ENCODE measurements at places on chromosomes 2 and 18.

GRCh38 chr2:201280191-201281040 is 20.1 kb downstream of the CASP8 start:
- no peak for DNase-seq

DNA sequence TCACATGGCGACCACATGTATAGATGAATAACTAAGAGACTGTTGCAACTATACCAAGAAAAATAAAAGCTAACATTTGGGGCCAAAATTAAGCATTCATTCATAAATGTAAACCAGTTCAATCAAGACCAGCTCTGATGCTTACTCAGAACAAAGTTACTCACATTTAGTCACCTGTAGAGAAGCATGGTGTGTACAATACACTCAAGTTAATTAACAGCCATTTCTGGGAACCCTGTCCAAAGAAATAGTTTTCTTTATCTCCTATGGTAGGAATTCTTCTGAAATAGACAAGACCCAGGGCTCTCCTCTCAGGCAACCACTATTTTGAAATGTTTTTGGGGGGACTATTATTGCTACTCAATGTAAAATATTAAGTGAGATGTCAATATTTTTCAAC is 1.6 kb downstream of the SCN3A start:
- no peak for DNase-seq

DNA sequence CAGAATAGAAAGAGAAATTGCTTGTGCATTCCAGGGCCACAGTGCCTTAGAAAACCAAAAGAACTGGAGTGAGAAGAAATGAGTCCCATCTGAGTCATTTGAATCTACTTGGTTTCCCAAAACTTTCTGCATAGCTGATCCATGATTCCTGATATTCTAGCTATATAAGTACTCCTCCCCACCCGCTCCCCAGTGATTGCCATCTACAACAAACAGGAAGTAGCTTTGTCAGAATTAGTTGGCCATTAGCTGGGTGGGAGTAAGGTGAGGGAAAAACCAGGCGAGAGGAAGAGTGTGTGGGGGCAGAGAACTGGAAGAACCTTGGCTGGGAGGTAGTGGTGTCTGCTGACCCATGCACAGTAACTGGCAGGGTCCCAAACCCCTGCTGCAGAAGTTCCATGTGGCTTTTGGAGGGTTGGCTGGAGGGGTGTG is 122.1 kb downstream of the ACAA2 start:
- no peak for DNase-seq

DNA sequence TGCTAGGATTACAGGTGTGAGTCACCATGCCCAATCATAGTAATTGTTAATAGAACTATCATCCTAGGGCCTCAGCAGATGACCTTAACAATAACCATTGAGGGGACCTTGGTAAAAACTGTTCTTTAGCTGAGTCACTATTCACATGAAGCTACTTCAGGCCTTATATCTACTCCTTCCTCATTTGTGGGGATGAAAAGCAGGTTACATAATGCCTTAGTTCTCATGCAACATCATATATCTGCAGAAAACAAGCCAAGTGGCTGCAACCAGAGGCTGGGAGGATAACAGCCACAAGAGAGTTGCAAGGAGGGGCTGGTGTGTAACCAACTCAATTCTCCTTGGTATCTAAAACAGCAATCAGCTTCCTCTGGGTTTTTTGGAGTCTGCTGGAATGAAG is 445.4 kb downstream of the NBAS start:
- DNase-seq = peak; percentile 37

- DNase-seq = no peak
Measured at GRCh38 chr18:49185623-49186022, 234.9 kb upstream of the SMAD7 start.

- DNase-seq = peak; percentile 19
Measured at GRCh38 chr2:230162981-230163380, 56.8 kb downstream of the SP110 start.

- DNase-seq = no peak
Measured at GRCh38 chr2:145273840-145274239, 753.9 kb upstream of the ZEB2 start.

GRCh38 chr2:191401287-191401686 is 156.1 kb downstream of the MYO1B start:
- DNase-seq = no peak

DNA sequence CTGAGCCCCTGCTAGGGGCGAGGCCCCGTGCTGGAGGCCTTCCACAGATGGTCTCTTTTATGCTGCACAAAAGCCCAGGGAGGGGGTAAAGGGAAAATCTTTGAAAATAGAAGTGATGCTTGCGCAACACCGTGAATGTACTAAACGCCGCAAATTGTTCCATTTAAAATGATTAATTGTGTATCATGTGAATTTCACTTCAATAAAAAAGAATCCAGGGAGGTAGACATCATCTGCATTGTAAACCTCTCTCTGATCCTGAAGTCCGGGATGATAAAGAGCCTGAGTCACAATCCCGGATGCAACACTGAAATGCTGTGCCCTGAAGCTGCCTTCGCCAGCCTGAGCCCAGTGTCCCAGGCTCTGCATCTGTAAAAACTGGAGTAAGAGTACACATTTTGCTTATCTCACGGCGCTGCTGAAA is 107.7 kb upstream of the PPP1CB start:
- no peak for DNase-seq

- DNase-seq = no peak
Measured at GRCh38 chr2:50535256-50535655, 496.7 kb downstream of the NRXN1 start.

GRCh38 chr2:39665811-39666490 is at the start of gene TMEM178A:
Gene TMEM178A, plus strand, starts transcription at chr2:39665917. Its CDS starts 58 bp downstream, at chr2:39665975.
- DNase-seq = no peak

DNA sequence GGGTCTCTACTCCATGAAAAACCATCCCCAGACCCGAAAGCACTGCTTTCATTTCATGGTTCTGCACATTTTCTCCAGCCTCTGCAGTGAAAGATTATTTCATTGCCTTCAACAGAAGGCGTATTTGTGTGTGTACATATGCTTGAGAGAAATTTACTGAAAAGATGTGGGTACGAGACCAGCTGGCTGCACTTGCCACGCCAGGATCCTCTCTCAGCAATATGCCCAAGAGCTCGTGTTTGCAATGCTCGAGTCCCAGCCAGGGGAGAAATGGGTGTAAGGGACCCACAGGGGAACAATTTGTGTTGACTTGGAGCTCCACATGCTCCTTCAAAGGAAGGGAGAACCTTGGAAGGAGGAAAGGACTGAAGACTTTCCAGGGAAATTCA is 37.3 kb downstream of the TMEM177 start:
- DNase-seq = no peak

- no peak for DNase-seq
Measured at GRCh38 chr2:216621292-216621691, 11.9 kb upstream of the IGFBP2 start.

- no peak for DNase-seq
Measured at GRCh38 chr2:53445383-53446070, 322.1 kb upstream of the CHAC2 start.

- no peak for DNase-seq
Measured at GRCh38 chr2:172742931-172743540, 7.4 kb downstream of the RAPGEF4 start.

GRCh38 chr2:85266146-85267041 is 61.4 kb downstream of the TGOLN2 start:
- peak; percentile 70 for DNase-seq

DNA sequence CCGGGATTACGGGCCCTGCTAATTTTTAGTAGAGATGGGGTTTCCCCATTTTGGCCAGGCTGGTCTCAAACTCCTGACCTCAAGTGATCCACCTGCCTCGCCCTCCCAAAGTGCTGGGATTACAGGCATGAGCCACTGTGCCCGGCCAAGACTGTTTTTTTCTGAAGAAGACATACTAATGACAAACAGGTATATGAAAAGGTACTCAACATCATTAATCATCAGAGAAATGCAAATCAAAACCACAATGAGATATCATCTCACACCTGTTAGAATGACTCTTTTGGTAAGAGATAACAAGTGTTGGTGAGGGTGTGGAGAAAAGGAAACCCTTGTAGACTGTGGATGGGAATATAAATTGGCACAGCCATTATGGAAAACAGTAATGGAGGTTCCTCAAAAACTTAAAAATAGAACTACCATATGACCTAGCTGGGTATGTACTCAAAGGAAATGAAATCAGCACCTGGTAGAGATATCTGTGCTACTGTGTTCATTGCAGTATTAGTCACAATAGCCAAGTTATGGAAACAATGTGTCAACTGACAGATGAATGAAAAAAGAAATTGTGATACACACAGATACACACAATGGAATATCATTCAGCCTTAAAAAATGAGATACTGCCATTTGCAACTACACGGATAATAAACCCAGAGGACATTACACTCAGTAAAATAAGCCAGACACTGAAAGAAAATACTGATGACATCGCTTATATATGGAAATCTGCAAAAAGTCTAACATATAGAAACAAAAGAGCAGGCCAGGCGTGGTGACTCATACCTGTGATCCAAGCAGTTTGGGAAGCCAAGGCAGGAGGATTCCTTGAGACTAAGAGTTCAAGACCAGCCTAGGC is 20.8 kb downstream of the SOS1 start:
- no peak for DNase-seq

DNA sequence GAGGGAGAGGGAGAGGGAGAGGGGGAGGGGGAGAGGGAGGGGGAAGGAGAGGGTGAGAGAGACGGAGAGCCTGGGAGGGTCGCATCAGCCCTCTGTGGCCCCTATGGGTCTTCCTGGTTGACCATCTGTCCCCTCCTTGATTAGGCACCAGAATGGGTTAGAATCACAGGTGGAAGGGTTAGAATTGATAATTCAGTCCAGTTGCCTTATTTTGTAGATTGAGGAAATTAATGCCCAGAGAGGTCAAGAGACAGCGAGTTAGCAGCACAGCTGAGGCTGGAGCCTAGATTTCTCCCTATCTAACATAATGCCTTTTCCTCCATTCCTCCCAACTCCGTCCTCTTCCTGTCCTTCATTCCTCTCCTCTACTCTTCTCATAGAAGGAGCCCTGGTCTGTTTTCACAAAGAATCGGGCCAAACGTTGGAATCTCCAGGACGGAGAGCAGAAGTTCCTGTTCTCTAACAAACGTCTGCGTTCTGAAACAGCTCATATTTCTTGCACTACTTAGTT is 338 bp upstream of the THUMPD2 start:
- DNase-seq = no peak

DNA sequence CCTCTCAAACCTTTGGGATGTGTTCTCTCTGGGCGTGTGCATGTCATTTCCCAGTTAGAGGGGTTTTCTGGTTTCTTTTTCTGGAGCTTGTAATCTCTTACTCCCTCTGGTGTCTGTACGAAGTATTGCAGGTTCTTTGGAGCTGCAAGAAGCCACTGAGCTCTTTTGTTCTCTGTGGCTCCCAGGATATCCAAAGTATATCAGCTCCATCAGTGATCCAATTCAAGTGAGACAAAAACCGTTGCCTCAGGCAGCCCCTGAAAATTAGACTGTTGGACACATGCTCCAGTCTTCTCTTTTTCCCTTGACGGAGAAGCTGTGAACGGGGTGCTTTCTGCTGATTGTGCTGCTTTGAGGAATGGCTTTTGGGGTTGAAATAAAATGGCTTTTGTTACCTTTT is 59.0 kb upstream of the LDLRAD4 start:
- DNase-seq = peak; percentile 35

- DNase-seq = no peak
Measured at GRCh38 chr2:124145982-124146381, 120.9 kb downstream of the CNTNAP5 start.
